IPS DF 6.9 (cell line): ENCODE measurements at places on chromosomes 3 and 15.

DNA sequence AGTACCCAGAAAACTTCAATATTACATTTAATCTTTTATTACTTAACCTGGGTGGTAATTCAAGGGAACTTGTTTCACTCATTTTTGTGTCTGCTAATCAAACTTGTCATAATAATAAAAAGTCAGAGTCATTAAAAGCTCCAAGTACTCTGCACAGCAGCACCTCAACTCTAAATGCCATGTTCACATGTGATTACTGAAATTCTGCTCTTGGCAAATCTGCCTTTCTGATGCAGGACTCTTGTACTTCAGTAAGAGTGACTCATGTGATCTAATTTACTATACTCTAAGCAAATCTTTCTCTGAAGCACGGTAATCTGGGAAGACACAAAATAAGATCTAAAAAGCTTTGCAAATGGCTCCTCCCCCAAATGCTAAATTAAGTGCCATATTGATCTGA is 6.4 kb downstream of the ROBO1 start:
- no peak for DNase-seq

- DNase-seq, result no peak
Measured at GRCh38 chr3:42250761-42251160, 15.2 kb downstream of the CCK start.

- no peak for DNase-seq
Measured at GRCh38 chr15:101025501-101025885, 106.3 kb downstream of the LRRK1 start.

DNA sequence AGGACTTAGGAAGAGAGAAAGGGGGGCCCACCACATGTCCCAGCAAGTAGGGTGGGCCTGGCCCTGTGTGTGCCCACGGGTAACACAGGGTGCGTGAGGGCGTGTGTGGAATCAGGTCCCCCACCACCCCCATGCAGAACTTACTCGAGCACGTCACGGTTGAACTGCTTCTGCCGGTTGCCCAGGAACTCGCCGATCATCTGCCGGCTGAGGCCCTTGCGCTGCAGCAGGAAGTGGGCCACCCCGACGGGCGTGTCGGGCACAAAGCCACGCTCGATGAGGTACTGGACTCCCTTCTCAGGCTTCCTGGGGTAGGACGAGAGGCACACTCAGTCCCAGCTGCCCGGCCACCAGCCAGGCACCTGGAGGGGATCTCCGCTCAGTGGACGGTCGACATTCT is 83.1 kb upstream of the RPL32 start:
- DNase-seq, result no peak

DNA sequence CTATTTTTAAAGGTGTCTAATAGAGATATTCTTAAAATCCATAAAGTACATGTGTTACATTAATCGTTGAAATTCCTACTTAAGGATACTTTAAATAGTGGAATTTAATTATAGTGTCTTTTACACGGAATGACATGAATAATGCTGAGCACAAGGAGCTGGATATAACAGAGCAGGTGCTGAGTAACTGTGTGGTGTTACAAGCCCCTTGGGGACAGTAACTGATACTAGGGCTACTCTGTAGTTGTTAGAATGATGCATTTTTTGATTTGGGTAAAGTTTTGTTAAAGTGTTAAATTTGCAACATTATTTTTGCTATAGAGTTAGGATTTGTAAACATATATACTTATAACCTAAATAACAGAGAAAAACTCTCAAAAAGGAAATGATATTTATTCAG is 1496.1 kb downstream of the OTOL1 start:
- DNase-seq, result no peak

DNA sequence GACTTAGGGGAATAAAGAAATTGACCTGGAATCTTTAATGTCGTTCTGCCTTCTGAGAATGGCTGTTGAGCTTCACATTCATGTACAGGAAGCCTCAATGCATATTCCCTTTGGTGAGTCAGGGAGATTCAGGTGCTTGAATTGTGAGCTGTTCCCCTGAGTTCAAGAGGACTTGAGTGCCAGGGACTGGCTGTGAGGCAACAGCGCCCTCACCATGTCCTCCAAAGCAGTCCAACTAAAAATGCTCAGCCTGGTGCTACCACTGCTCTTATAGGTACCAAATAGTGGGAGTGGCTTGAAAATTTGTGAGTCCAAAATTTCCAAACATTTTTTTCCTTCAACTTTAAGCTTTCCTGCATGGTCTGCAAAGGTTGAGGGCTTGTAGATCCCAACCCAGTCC is 54.1 kb downstream of the LEO1 start:
- no peak for DNase-seq
